ENCODE measurements at places on chromosomes 3 and 15.

DNA sequence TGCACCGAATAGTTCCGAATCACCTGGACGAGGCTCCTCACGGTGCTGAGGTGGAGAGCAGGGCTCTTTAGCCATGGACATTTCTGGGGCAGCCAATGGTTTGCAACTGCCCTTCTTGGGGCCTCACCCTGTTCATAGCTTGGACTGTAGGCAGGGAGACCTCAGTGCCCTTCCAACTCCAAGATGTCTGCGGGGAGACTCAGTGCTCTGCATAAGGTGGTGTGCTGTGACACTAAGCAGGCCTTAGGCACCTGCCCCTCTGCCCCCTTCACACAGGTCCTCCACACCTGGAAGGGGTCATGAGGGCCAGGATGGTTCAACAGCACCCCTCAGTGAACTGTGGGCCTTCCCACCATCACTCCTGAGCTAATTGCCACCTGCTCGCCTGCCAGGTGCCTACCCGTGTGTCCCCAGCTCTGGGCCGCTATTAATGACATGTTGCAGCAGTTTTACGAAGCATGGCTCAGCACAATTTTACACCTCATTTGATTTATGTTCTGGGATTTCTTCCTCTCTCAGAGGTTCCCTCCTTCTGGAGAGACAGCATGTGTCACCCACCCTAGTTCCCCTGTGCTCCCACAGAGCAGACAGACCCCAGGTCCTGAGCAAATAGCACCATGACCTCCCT is 101.2 kb upstream of the SMAD3 start:
- DNase-seq: no peak

DNA sequence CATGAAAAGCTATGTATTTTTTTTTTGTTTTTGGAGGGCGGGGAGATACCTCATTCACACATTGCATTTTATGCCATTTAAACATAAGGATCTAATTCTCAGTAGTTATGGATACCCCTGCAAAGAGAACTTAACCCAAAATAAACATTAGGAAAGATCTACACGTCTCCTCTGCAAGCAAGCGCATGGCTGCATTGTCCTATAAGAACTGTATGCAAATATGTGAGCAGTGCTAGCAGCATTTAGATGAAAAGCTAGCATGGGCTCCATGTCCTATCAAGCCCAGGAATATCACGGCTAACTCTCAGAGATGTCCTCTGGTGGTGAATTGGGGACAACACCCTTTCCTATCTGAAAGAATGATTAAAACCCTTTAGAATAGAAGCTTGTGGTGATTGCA is 292.8 kb downstream of the MEX3B start:
- DNase-seq: no peak

GRCh38 chr3:69948246-69948862 is 51.2 kb upstream of the SAMMSON start:
- DNase-seq: no peak

DNA sequence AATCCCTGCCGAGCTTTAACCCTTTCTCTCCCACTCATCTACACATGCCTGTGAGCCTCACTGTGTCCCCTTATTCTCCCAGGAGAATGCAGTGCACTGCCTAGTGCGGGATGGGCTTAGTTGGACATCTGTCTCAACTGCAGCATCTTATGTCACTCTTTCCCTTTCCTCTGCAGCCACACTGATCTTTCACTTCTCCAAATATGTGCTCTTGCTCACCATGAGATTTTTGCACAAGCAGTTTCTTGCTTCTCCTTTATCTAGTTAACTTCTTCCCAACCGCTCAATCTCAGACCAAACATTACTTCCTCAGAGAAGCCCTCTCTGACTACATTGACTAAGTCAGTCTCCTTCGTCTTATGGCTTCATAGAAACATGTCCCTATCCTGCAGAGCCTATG is 292.3 kb downstream of the KBTBD8 start:
- no peak for DNase-seq

- no peak for DNase-seq
Observed at GRCh38 chr3:141096981-141097380, 45.8 kb downstream of the SPSB4 start.

- no peak for DNase-seq
Observed at GRCh38 chr3:115325539-115325938, 178.5 kb upstream of the ZBTB20 start.

- DNase-seq: no peak
Observed at GRCh38 chr3:71488391-71488809, 95.1 kb downstream of the FOXP1 start.

Data from activated effector memory CD4-positive, alpha-beta T cell treated with Interleukin-2 at 50 U/mL for 16 hours (primary cell).